ENCODE measurements at places on chromosomes 1 and 21.

DNA sequence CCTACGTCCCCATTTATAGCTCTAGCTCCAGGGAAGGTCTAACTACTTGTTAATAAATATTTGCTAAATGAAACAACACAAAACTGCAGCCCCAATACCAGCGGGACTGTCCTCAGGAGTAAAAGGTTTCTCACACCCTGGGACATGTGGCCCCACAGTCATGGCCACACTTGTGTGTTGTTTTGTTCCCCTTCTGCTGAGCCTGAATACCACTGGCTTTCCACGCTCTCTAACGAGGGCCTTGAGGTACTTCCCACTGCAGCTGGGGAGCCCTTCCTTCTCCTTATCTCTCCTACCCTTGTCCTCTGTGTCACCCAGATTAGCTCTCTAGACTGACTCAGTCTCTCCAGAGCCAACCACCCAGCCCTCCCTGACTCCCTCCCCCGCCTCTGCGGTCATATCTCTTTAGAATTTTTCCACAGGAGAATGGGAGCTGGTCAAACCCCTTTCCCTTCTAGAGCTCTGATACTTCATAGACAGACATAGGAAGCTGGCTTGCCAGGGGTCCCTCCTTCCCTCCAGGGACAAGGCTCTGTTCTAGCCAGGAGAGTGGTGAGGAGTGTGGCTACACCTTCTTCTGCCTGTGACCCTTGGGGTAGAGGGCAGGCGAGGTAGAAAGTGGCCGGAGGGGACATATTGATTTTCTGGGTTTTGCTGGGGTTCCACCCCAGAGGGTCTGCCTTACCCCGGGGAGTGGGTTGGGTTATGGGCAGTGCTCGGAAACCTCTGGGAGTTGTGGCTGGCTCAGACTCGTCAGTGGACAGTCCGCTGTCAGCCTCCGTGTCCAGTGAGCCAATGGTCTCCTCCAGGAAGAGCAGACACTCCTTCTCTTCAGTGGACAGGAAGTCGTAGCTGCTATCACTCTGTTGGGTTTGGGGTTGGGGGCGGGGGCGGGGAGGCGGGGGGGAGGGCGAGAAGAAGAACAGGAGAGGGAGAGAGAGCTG, 8.1 kb downstream of the C1orf116 start:
- DNase-seq = no peak

GRCh38 chr1:1889090-1889750, 1.7 kb downstream of the GNB1 start:
- DNase-seq = no peak

DNA sequence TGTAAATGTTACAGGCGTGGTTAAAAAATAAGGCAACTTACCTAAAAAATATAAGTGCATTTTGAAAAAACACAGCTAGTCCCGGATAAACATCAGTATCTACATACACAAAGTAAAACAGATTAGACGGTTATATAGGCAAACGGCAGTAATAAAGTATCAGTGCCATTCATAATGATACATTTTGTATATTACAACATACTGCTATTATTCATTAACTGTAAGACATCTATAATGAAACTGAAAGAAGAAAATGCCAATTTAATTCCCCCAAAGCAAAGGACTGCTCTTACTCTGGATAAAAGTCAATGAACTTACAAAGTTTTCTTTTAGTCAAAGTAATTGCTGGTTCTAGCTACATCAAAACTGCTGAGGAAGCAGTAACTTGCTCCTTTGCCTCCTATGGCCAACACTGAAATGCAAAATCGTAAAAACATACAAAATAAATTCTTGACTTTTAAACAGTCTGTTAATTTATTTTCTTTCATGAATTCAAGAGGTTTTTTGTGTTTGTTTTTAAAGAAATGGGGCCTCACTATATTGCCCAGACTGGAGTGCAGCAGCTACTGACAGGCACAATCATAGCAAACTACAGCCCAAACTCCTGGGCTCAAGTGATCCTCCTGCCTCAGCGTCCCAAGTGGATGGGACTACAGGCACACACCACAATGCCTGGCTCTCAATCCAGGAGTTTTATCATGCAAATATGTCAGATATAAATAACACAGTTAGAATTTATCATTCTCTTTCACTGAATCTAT, 23.9 kb downstream of the TMEM50B start:
- no peak for DNase-seq

DNA sequence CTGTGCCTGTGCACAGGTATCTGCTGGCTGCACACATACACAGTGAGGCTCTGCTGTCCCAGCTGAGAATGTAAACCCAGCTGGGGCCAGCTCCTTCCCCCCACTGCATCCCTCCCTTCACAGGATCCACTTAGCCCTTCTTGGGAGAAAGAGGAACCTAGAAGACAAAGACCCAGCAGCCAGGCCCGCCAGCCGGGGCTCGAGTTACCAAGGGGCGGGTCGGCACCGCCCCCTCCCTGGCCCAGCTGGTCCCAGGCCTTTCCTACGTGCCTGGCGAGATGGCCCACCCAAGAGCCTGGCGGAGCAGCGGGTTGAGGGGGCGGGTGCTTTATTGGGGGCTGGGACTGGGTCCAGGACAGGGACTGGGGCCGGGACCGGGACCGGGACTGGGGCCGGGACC, 2.1 kb downstream of the SH3BGRL3 start:
- peak; percentile 51 for DNase-seq

DNA sequence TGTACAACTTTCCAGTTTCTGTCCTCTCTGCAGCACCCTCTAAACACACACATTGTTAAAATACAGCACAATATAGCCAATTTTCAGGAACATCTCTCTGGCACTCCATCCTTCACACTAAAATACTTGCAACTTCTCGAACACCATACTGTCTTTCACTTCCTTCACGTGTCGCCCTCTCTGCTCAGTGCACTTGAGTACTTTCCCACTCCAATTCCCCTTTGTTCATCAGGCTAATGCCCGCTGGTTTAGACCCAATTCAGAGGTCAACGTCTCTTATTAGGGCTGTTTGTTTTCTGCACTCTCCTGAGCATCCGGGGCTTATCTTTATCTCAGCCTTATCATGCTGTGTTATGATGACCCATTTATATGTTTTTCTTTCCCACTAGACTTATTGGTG, 238.2 kb upstream of the SGIP1 start:
- DNase-seq = no peak

GRCh38 chr1:92929461-92929860, 31.8 kb downstream of the DIPK1A start:
- DNase-seq = no peak

GRCh38 chr1:30313584-30313983, 409.8 kb downstream of the MATN1 start:
- no peak for DNase-seq

GRCh38 chr1:194295685-194296084, 1109.3 kb upstream of the B3GALT2 start:
- DNase-seq = no peak

All from SJCRH30 (cell line).